HuH-7.5 (cell line): ENCODE measurements at places on chromosomes 5 and 9.
A peak's percentile ranks its signal among the peaks of the same experiment; 100 is the strongest.

GRCh38 chr9:71253011-71253410 is 131.6 kb upstream of the TRPM3 start:
- no peak for DNase-seq

DNA sequence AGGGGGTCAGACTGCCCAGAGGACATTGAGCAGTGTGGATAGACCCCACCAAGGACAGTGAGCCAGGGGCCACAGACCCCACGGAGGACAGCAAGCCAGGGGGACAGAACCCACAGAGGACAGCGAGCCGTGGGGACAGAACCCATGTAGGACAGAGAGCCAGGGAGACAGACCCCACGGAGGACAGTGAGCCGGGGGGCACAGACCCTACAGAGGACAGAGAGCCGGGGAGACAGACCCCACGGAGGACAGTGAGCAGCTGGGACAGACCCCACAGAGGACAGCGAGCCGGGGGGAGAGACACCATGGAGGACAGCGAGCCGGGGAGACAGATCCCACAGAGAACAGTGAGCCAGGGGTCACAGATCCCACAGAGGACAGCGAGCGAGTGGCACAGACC is 3.4 kb upstream of the ZDHHC11 start:
- no peak for DNase-seq

- no peak for DNase-seq
Observed at GRCh38 chr5:116566251-116566650, 8.4 kb downstream of the SEMA6A start.

GRCh38 chr5:146680846-146681584 is 165.0 kb upstream of the GPR151 start:
- DNase-seq, result no peak

DNA sequence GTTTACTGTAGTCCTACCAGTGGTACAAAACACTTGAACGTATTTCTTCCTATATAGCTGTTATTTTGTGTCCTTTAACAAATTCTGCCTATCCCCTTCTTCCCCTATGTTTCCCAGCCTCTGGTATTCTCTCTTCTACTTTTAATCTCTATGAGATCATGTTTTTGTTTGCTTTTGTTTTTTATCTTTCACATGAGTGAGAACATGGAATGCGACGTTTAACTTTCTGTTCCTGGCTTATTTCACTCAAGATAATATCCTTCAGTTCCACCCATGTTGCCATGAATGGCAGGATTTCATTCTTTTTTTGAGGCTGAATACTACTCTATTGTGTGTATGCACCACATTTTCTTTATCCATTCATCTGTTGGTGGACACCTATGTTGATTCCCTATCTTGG is 634.4 kb upstream of the WWC1 start:
- DNase-seq, result no peak

DNA sequence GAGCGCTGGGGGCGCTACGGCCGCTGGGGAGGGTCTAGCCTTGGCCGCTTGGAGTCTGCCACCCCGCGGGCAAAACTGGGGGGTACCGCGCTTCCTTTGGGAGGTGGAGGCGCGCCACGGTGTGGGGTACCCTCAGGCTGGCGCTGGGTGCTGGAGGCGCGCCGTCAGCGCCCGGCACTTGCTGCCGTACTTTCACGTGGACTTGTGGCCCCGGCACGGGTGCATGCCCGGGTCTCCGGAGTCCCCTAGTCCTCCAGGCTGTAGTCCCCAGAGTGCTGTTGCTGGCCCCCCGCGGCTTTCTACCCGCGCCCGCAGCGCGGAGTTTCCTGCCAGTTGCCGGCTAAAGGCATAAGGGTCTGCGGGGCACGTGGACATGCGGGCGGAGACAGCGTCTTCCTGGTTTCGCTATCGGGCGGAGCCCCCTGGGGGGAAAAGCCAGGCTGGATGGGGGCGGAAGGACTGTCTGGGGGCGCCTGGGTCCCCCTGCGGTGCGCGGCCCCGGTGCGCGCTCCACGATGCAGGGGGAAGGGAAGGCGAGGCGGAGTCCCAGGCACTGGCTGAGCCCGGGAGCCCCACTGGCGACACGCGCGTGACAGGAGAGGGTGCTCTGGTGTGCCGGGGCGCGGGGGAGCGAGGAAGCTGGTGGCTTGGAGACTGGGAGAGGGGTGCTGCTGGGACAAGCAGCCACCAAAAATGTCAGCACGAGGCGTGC is 666 bp downstream of the PPARGC1B start:
- DNase-seq, result peak; percentile 43

DNA sequence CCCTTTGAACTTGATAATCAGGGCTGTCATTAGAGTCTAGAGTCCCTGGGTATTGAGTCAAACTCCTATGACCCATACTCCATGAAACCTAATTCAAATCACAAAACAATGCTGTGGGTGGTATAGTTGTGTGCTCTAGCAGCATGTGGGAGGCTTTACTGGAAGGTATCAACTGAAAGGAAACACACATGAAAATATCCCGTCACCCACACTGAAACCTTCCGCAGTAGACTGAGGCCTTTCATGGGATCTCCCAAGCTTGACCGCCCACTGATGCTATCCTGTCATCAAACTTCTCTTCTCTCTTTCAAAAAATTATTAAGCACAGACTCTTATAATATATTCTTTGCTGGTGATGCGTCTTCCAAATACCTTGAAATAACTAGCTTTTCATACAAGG is 569.1 kb upstream of the MEF2C start:
- DNase-seq, result no peak

- no peak for DNase-seq
Observed at GRCh38 chr9:38390851-38391250, 1.7 kb upstream of the ALDH1B1 start.

DNA sequence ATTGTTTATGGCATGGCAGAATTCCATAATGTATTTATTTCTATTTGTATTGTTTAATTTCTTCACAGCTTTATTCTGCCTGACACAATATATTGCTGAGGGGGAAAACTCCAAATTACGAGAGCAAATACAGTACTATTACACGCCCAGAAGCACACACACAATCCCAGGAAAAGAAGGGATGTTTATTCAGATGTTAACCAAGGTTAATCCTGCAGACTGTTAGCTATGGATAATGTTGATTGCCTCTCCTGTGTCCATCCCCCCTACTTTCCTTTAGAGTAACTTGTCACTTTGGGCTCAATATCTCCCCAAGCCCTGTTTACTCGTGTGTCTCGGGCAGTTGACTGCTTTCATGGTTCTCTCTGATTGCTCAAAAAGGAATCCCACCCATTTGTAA is 84.2 kb upstream of the ERCC6L2 start:
- DNase-seq, result no peak

DNA sequence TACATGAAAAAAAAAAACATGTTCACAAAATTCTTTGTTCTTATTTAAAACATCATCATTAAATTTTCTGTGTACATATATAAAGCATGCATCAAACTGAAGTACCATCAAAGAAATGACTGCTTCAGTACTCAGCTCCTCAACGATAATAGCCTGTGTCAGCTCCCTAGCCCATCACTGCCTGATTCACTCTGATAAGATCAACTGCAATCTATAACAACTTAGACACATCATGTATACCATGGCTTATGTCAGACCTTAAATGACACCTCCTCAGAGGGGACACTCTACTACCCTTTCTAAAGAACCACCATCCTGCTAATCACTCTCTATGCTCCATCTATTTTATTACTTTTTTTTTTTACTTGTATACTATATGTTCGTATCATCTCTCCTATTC is 200.5 kb upstream of the TLE4 start:
- DNase-seq, result no peak

- peak; percentile 43 for DNase-seq
Observed at GRCh38 chr9:137582286-137582860, 3.6 kb upstream of the DPH7 start.

DNA sequence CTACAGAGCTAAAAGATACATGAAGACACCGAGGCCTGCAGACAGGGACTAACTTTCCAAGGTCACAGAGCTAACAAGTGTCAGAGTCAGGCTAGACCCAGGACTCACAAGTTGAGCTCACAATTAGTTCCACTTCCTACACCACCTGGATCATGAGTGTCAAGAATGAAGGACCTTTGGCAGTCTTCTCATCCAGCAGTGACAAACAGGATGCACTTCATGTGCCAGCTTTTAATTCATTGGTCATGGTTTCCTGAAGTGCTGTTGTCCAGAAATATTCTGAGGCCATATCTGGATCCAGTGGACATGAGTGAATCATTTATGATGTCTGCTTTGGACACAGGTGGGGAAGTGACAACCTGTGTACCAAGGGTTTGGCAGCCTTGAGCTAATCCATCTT is 77.4 kb downstream of the KCNIP1 start:
- no peak for DNase-seq

- DNase-seq, result no peak
Observed at GRCh38 chr5:142078221-142078620, 30.4 kb upstream of the NDFIP1 start.

GRCh38 chr9:28234133-28234893 is 661.0 kb upstream of the C9orf72 start:
- DNase-seq, result no peak

DNA sequence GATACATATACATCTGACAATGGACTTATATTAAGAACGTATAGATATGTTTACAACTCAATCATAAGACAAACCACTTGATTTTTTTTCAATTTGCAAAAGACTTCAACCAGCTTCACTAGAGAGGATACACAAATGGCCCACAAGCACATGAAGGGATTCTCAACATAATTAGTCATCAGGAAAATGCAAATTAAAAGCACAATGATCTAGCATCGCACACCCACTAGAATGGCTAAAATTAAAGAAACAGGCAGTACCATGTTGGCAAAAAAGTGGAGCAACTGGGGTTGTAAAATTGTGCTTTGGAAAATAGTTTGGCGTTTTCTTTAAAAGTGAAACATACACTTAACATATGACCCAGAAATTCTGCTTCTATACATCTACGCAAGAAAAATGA is 80.0 kb upstream of the TRIO start:
- DNase-seq, result no peak

GRCh38 chr5:177116631-177117373 is 16.8 kb upstream of the NSD1 start:
- no peak for DNase-seq

DNA sequence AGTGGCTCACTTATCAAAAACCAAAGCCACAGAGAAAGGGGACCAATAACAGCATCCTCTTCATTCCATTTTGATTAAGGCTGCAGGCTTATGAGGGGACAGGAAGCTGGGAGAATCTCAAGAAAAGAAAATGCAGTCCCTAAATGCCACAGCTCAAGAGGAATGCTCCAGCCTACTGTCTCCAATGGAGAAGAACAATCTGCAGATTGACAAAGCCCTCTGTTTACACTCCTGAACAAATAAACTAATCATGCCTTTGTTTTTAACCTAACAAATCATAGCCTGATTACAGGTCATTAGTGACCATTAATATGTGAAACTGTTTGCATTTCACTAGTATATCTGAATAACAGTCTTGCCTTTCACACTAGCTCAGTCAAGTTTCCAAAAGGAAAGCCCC is 26.5 kb downstream of the PPP2R2B start:
- DNase-seq, result no peak

DNA sequence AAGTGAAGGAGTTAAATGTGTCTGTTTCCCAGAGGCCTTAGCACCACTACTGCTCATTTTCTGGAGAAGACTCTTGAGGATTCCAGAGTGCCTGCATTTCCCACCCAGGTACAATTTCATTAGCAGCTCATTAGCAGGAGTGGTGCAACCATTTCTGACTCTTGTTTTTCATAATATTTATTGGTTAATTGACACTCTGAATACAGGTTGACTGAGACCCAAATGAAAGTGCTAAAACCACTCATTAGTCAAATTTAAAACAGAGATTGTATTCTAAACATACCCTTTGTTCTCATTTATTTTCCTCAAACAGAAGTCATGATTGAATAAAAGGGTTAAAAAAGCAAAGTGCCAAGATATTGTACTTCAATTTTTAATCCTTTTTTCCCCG is 134.5 kb downstream of the SIL1 start:
- no peak for DNase-seq

DNA sequence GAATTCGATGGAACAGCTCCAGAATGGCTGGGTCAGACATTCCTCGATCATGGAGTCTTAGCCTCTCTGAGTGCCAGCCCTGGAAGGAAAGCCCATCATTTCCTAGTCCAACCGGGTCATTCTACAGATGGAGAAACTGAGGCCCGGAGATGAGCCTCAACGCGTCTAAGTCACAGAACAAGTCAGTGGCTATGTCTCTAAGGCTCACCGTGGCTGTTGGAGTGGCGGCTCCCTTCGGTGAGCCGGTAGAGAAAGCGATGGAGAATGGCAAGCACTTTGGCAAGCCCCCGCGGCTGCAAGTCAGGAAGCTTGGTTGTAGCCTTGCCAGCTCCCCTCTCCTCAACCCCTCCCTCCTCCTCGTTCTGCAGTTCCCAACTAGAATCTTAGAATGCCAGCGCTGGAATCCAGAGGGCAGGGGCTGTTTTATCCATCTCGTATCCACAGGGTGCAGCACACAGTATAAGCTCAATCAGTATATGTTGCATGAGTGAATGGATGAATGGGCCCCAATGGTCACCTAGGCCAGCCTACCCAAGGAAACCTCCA is 438 bp upstream of the ARSI start:
- DNase-seq, result no peak

GRCh38 chr5:35004200-35004599 is 43.5 kb downstream of the AGXT2 start:
- no peak for DNase-seq

- DNase-seq, result no peak
Observed at GRCh38 chr9:72917892-72918509, 34.9 kb downstream of the ALDH1A1 start.

GRCh38 chr5:10674096-10674495 is 86.9 kb downstream of the DAP start:
- no peak for DNase-seq

DNA sequence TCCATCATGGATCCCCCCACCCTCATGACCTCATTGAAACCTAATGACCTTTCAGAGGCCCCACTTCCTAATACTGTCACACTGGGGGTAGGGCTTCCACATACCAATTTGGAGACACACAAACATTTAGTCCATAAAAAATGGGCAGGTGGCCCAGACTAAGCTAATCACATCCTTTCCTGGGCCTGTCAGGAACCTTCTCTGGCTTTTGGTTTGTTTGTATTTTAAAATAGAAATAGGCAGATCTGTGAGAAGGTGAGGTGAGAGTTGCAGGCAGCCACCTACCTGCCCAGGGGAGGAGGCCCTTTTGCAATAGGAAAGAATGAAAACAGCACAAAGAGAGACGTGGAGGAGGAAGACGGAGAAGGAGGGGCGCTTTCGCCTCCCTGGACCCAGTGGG is 90.2 kb upstream of the BOD1 start:
- no peak for DNase-seq
